Activated CD4-positive, alpha-beta T cell treated with anti-CD3 and anti-CD28 coated beads, Interleukin-10, Interleukin-2, amounts not matched to agents 100 ng/mL and 50 ng/mL, durations not matched to agents 16 hours and 8 hours (primary cell): ENCODE measurements at places on chromosomes 3 and 15.

- DNase-seq = no peak
These were observed 771.7 kb downstream of the IGSF11 start for GRCh38 chr3:118262800-118263402.

GRCh38 chr3:194852831-194853508, 167.3 kb downstream of the FAM43A start:
- DNase-seq = no peak

GRCh38 chr3:46127503-46127902, 80.6 kb downstream of the CCR1 start:
- DNase-seq = no peak

DNA sequence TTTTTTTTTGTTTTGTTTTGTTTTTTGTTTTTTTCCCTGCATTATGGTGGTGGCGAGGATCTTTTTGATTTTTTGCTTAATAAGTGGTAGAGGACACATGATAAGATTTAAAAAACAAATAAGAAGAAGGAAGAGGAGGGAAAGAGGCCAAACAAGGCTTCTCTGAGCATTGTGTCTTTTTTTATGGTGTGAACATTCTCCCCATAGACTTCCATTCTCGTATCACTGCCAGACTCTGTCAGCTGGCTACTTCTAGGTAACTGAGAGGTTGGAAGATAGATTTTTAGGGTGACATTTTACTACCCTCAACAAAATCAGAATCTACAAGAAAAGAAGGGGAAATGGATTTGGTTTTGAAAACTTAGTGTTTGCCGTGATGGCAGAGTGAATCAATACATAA, 3.8 kb downstream of the NLGN1 start:
- no peak for DNase-seq

DNA sequence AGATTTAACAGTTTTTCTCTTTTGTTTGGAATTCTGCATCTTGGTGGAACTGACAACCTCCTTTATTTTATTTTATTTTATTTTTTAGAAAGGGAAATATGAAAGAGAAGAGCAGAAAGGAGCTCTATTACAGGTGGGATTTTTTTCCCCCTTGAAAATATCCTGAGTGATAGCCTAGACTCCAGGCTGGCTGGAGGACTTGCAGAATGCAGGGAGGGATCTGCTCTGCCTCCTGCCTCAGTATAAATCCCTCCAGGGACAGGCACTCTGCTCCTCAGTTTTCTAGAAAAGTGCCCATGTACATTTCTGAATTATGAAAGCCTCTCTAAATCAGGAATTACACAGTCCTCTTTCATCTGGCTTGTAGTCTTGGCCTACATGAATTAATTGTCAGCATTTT, 173.7 kb downstream of the TMEM108 start:
- no peak for DNase-seq

DNA sequence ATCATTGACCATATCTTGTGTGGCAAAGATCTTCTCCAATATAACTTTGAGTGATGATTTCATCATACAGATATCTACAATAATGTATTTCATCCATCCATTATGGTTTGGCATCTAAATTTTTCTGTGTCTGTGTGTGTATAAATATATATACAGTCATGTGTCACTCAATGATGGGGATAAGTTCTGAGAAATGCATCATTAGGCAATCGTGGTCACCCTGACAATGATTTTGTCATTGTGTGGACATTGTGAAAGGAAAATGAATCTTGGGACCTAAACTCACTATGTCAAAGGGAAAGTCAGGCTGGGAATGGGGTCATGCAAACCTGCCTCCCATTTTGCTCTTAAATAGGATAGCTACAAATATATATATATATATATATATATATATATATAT, 12.4 kb downstream of the CFAP161 start:
- no peak for DNase-seq

DNA sequence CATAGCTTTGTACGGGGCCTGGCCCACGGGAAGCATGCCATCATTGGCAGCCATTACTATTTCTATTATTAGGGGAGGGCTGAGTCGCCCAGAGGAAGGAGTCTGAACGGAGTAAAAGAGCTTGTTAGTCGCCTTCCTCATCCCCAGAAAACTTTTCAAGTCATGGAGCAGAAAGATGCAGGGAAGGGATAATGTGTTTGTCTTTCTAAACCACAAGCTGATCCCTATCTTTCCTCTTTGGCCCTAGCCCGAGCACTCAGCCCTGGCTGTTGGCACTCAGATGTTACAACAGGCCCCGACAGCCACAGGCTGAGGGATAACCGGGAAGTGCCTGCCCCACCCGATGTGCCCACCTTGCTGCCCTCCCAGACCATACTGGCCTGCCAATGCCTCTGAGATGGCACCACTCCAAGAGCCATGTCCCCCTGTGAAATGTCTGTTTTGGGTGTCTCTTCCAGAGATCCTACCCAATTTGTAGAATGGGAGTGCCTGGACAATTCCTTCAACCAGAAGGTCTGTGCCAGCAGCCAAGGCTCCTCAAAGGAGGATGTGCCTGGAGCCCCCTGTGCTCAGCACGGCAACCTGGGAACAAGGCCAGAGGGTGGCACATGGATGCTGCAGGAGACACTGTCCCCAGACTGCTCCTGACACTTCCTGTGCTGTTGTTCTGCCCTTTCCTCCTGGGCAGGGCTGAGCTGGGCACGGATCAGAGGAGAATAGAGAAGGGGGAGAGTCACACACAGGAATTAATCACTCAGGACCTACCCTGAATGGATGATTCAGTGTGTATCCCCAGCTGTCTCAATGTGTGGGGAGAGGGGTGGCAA, 10.8 kb downstream of the PAK6 start:
- no peak for DNase-seq

DNA sequence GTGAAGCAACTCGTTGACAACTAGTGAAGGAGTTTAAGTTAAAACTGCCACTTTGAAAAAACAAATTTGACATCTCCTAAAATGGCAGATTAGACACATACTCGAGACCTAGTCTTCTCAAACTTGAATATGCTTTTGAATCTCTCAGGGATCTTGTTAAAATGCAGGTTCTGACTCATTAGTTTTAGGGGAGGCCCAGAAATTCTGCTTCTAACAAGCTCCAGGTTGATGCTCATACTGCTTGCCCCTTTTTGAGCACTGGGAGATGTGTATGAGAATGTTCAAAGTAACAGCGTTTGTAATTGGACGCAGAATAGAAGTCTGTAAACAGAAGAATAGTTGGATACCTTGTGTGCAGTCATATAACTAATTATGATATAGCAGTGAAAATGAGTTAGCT, 1.6 kb downstream of the C3orf38 start:
- DNase-seq = peak; percentile 29

DNA sequence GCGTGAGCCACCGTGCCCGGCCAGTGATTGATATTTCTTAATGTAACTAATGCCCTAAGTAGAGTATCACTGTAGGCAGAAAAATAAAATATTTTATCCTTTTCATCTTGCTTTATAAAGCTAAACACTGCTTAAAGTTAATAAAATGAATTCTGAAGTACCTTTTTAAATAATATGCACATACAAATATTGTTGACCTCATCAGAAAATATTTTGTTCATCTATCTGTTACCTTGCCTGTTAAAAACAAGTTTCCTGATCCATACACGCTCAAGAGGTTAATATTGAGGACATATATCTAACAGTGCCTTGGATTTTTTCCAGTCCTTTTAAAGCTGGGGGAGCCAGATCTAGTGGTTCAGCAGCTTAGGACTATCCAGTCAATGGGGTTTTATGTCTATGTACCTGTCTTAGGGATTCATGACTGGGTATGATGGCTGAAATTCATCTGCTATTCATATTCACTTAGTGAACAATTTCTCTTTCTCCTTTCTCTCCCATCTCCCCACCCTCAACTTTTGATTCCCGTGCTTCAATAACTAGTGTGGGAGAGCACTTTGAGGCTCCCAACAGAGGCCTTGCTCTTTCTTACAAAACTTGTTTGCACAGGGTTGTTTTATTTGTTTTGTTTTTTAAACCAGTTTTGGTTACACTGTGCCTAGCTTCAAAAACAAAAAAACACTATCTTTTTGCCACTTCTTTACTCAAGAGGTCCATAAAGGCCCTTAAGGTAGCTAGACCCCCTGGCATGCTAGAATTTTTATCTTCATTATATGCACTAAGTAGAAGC, 7.0 kb downstream of the SLC25A36 start:
- DNase-seq = no peak

DNA sequence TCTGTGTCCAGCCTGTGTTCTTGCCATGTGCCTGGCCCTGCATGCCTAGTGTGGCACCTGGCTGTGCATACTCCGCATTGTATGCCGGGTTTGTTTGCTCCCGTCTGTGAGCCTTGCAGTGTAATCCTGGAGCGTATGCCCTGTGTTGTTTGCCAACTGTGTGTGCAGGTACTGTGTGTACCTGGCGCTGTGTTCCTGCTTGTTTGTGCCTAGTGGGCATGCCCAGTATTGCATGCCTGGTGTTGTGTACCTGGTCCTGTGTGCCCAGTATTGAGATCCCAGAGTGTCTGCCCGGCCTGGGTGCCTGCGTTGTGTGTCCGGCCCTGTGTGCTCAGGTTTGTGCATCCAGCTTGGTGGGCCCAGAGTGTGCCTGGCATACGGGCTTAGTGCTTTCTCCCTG, 54.5 kb upstream of the CHRNA7 start:
- DNase-seq = no peak

- no peak for DNase-seq
These were observed 260.7 kb downstream of the PLOD2 start for GRCh38 chr3:145900056-145900829.

DNA sequence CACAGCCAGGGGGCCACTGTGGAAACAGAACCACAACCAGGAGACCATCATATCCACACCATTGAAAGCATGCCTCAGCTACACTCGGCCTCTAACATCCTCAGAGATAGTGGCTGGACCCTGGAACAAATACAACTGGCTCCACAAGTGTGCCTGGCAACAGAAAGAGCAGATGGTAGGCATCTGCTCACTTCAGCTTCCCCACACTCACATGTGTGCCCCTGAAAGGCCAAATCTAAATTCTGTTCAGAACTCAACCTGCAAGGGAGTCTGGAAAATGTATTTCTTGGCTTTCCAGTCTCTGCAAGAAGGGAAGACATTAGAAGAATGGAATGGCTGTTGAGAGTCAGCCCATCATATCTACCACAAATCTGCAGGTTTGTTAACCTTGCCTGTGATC, 54.7 kb upstream of the CTNNB1 start:
- no peak for DNase-seq

DNA sequence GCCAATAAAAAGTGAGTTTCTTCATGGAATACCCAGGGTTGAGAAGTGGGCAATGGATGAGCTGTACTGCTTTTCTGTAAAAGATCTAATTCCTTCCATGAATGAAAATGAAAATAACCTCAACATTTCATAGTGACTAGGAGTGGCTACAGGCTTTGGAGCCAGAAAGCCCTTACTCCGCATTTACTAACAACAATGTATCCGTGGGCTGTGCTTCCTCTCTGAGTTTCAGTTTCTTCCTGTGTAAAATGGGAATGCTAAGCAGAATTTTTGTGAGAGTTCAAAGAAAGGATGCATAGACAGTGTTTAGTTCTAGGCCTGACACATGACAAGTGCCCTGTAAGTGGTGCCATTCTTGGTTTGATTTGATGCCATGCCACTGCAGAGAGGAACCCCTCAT, 47.5 kb upstream of the TM4SF1 start:
- DNase-seq = no peak

DNA sequence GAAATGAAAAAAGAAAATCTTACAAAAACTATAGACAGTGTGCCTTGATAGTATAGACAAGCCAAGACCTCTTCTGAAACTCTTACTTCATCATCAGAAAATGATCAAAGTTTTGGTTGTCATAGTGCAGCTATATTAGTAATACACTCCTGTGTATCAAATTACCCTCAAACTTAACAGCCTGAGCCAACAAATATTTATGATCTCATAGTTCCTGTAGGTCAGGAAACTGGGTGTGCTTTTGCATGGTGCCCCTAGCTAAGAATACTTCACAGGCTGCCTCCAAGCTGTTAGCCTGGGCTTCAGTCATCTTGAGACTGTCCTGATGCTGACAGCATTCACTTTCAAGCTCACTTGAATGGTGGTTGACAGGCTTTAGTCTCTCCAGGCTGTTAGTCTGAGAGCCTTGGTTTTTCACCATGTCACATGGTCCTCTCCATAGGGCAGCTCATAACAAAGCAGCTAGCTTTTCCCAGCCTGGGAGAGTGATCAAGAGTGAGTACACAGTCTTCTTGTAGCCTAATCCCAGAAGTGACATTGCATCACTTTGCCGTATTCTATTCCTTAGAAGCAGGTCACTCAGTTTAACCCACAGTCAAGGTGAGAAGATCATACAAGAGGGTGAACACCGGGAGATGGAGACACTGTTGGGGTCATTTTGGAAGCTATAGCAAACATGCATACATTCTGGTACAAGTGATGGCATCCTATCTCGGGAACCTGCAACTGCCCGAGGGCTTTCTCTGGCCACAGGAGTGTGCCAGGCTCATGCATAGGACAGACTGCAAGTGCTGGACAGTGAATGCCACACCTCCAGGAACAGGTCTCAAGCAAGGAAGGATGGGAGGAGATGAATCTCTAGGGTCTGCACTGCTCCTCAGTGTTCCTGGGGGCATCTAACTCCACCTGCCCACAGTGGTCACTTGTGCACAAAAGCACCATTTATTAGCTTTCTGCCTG, 173.4 kb upstream of the CADPS start:
- DNase-seq = no peak

- peak; percentile 38 for DNase-seq
These were observed at the start of gene LRRN1 for GRCh38 chr3:3799173-3800079. TSS of gene LRRN1 (plus strand) at chr3:3799431. CDS start at chr3:3844642, 45,211 bp downstream.

GRCh38 chr3:170907637-170908234, 701 bp downstream of the EIF5A2 start:
- DNase-seq = peak; percentile 5

GRCh38 chr3:141526709-141527108, 39.9 kb downstream of the RASA2 start:
- no peak for DNase-seq

GRCh38 chr3:109532257-109533216, 195.2 kb upstream of the DPPA4 start:
- DNase-seq = peak; percentile 54

DNA sequence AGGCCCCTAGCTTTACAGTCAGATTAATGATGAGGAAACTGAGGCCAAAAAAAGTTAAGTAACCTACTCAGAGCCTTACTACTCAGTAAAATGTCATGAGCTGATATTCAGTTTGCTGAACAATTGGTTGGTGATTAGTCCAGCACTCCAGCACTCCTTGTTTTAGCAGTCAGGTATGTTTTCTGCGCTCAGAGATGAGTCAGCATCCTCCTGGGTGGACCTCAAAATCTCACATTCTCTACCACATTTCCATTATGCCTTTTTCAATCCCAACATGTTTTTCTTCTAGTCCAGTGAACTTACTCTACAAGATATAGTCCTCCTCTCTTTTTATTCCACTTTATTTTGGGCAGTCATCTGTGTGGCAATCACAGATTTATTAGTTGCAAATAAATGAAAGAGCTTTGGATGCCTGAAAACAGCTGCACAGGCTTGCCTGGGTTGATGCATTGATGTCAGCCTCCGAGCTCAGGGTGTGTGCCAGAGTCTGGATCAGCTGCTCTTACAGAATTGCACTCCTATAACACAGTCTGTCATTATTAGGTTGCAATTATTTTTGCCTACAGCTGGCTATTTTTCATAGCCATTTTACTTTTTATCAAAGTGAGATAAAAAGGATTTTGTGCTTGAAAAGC, 133.2 kb downstream of the ARPP21 start:
- no peak for DNase-seq

GRCh38 chr15:53746101-53746500, 13.4 kb downstream of the WDR72 start:
- DNase-seq = no peak
